Activated T-cell treated with anti-CD3 and anti-CD28 coated beads, Interleukin-2, amount 50 U/mL, for 1 hour (primary cell): ENCODE measurements at places on chromosomes 1 and 21.

GRCh38 chr1:228383773-228384172 lies 22.9 kb downstream of the TRIM11 start:
- DNase-seq, result no peak

DNA sequence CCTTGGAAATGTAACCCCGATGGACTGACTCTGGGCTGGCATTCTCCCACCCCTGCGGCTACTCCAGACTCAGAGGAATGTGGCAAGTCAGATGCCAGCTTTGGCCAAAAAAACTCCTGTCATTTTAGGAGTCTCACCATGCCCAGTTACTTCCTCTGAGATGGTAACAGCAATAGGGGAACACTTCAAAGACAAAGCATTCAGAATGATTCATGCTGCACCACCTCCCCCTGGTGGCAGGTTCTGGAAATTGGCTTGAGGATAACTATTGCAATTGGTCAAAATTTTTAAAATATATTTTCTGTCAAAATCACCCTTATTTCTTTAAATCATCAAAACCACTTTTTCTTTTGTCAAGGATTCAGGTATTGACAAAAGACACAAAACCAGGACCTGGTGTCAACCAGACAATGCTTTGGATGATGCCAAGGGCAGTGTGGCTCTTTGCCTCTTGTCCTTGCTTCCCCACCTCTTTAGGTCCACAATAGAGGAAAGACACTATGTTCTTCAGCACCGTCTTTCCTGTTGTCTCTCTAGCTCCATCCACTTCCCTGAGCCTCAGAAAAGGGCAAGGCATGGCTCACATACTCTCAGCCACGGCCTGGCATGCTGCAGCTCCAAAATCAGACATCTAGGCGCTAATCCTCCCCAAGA lies 9.9 kb upstream of the CDCA8 start:
- DNase-seq, result peak; percentile 80

DNA sequence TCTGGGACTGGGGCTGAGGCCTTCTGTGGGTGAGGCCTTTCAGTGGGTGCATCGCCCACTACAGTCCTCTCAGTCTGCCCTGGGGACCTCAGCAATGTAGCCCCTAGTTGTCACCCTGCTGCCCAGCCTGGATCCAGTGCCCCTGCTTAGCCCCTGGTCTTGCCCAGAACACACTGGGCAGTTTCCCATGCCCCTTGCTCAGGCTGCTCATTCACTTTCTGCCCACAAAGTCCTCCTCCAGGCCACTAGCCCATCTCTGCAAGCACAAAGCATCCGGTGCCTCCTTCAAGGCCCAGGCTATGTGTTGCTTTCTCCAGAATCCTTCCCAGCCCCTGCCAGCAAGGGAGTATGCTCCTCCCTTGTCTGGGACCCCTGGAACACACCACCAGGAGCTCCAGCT lies 5.4 kb upstream of the ADORA1 start:
- DNase-seq, result no peak

- DNase-seq, result peak; percentile 80
Measured at GRCh38 chr1:159854693-159855192, 7.7 kb downstream of the VSIG8 start.

GRCh38 chr1:50710099-50710498 lies 250.0 kb downstream of the FAF1 start:
- DNase-seq, result no peak
